ENCODE measurements at places on chromosomes 5 and 9.

- no peak for DNase-seq
Measured at GRCh38 chr9:81497091-81497490, 192.3 kb downstream of the TLE1 start.

GRCh38 chr5:103829585-103829984 lies 267.0 kb upstream of the NUDT12 start:
- no peak for DNase-seq

DNA sequence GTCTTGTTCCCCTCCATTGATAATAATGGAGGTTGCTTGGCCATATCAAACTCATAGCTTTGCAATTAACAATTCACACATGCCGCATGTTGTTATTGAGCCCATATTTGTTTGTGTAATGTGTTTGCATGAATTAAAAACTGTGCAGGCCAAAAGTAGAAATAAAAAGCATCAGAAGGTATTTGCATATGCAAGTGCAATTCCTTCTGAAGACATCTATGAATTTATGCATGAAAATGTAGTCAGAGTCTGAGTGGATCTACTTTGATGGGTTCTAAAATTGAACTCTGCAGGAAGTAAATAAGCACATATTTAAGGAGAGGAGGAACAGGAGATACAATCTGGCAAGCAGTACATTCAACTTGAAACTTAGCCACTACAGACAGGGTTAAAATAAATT lies 1004.6 kb upstream of the WWC1 start:
- no peak for DNase-seq

GRCh38 chr5:116225281-116225922 lies 140.6 kb downstream of the COMMD10 start:
- no peak for DNase-seq

DNA sequence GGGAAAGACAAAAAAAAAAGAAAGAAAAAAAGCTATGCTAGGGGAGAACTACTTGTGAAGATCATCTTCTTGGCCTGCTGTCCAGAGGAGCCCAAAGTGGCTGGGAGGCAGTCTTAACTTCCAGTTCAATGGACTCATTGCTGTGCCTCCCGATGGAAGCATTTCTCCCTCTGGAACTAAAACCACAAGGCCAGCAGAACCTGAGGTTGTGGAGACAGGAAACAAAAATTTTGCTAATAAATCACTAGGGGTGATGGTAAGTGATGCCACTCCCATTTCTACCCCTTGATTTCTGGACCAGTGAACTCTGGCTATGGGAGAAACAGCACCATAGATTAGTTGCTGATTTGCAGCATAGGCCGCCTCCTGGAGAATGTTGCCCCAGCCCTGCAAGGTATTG lies 123.4 kb upstream of the NFIL3 start:
- no peak for DNase-seq

DNA sequence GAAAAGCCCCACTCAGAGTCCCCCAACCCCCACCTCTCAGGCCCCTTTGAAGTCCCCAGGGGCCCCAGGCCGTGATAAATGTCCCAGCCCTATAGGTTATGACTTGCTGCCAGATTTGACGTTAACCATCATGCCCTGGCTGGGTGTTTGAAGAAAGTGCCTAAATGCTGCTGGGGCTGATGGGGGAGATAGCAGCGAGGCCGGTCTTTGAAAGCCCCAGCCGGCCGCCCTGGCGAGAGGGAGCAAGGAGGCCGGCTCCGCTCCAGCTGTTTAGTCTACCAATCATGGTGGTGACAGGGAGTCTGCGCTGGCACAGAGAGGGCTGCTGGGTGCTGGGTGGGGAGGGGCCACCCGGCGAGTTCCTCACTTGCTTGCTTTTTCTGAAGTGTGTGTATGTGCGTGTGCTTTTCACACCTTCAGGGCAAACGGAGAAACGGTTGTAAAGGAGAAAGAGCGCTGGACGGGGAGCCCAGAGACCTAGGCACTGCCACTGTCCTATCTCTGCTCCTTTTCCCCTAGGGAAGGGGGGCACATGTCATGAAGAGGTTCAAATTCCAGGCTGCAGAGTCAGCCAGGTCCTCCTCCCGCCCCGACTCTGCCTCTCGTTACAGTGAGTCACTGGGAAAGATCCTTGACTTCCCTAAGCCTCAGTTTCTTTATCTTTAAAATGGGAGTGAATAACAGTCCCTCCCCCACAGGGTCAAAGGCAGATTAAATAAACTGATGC lies 126.1 kb upstream of the HAND1 start:
- no peak for DNase-seq

DNA sequence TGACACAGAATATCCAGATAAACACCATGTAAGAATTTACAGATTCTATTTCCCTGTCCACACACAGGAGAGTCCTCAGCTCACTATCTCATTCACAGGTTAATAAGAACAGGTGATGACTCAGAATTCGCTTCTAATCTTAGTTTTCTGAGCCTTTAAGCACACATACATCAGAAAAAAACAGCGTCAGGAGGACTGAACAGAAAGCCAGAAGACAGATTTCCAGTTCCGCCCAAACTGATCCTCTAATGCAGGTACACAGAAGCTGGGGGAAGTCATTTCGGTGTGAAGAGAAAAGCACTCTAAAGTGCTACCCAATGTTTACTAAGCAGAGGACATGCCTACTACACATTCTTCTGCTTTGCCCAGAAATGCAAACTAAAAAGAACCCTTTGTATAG lies 1.6 kb downstream of the CEMIP2 start:
- no peak for DNase-seq

- DNase-seq = no peak
Measured at GRCh38 chr5:144742361-144742760, 571.7 kb downstream of the KCTD16 start.

- no peak for DNase-seq
Measured at GRCh38 chr9:127500862-127501261, 49.6 kb downstream of the LRSAM1 start.

DNA sequence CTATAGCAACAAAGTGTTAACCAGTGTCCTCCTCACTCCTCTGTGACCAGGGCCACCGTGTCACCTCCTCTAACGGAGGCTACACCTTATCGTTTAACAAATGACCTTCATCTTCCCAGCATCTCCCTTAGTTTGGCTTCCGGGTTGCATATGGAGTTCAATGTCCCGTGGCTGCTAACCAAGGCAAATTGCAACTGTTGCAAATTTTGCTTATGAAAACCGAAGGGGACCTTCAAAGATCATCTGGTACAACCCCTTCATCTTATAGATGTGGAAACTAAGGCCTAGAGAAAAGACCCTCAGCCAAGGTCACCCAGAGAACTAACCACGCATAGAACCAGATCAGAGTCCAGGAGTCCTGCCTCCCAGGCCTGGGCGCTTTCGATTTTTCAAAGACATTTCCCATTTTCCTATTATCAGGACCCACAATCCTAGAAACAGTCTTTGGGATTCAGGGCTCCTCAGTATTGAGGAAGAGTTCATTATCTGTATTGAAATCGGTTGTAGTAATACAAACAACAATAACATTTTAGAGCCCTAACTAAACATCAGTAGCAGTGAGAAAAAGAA lies 1.4 kb downstream of the PRELID2 start:
- no peak for DNase-seq

GRCh38 chr5:78829811-78830527 lies 155.1 kb downstream of the ARSB start:
- no peak for DNase-seq

- DNase-seq = no peak
Measured at GRCh38 chr5:134508521-134509195, 16.8 kb upstream of the JADE2 start.

DNA sequence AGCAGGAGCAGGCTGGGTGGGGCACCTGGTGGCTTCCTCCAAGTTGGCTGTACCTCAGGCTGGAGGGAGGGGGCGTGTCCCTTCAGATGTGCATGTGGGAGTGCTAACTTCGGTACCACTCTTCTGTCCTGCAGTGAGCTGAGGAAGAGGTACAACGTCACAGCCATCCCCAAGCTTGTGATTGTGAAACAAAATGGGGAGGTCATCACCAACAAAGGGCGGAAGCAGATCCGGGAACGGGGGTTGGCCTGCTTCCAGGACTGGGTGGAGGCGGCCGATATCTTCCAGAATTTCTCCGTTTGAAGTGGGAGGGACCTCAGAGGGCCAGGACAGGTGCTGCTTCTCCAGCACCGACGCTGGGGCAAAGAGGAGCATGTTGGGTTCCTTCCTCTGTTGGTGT lies 9.3 kb downstream of the NXNL2 start:
- no peak for DNase-seq

DNA sequence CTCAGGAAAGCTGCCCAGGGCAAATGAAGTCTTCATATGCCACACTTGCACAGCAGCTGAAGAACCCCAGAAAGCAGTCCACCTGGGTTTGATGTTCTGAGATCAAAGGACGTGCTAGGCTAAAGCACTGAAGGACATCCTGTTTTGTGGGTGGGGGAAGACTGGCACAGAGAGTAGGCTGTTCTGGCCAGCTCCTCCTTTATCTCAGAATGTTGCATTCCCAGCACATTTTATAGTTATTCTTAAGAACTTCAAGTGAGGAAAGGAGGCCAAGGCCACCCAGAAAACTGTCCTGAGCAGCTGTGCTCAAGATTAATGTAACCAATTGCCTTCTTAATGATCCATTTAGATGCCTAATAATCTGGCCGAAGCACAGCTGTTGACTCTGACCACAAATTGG lies 10.9 kb downstream of the SHOC1 start:
- DNase-seq = no peak

GRCh38 chr9:29575219-29575618 lies 2001.9 kb upstream of the C9orf72 start:
- DNase-seq = no peak

GRCh38 chr5:10109299-10109698 lies 140.4 kb downstream of the ATPSCKMT start:
- no peak for DNase-seq

GRCh38 chr9:137116027-137116507 lies 1.5 kb upstream of the DPP7 start:
- no peak for DNase-seq

- DNase-seq = no peak
Measured at GRCh38 chr9:134331186-134332025, 5.2 kb downstream of the RXRA start.

GRCh38 chr5:1090538-1090937 lies 21.3 kb downstream of the SLC12A7 start:
- DNase-seq = no peak

- no peak for DNase-seq
Measured at GRCh38 chr5:124061663-124062062, 549.7 kb downstream of the CSNK1G3 start.

DNA sequence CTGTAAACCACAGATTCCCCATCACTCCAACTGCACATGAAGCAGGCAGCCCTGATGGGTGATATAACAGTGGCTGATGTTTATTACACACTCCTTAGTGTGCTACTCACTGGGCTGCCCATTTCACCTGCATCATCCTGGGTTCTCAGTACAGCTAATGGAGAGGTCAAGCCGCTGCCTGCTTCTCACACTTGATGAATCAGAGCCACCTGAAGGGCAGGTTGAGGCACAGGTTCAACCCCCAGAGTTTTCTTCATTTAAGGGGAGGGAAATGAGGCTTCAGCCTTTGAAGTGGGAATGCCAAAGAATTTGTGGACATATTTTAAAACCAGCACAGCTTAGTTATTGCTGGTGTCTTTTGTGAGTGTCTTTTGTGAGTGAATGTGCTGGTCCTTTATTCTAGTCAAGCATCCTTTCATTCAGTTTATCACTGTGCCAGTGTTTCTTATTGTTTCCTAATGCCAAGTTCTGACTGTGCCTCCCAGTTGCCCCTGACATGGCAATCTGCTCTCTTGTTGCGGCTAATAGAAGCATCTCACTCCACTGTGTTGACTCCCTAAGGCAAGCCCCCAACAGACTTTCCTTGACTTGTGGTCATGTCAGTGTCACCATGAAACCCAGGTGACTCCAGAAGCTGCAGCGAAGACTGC lies 109.2 kb downstream of the FBXL7 start:
- DNase-seq = no peak

DNA sequence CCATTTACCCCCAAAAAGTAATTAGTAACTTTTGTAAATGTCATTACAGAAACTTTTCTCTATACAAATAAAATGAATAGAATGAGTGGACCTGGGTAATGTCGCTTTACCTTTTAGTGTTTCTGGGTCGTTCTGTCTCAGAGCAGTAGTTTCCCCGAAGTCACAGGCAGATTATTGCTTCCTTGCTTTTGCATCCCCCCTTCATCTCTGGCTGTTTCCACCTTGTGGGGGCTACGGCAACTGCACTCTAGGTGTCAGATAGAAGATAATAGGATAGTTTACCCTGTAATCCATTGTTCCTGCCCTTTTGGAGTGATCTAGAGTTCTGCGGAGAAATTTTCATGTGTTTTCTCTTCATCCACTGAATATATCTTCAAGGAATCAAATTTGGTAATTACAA lies 68.7 kb downstream of the PRR16 start:
- no peak for DNase-seq

- DNase-seq = no peak
Measured at GRCh38 chr5:59416451-59416850, 477.1 kb downstream of the PDE4D start.

GRCh38 chr9:111360881-111361280 lies 30.9 kb upstream of the OR2K2 start:
- DNase-seq = no peak

- DNase-seq = no peak
Measured at GRCh38 chr9:95045751-95046150, 271.8 kb downstream of the FANCC start.

DNA sequence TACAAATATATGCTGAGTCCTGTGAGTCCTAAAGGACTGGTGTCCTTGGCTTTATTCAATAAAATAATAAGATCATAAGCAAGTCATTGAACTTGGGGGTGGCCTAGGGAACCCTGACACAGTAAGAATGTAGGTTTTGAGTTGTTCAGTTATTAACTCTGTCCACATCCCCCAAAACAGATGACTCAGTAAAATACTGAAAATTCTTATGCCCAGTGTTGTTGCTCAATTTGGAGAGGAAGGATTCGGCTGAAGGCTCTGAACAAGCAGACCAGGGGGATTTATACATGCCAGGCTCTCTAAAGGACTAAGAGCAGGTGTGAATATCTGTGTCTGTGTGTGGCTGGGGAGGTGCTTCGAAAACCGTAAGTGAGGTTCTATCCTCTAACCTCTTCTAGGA lies 173.7 kb downstream of the RMI1 start:
- DNase-seq = no peak

DNA sequence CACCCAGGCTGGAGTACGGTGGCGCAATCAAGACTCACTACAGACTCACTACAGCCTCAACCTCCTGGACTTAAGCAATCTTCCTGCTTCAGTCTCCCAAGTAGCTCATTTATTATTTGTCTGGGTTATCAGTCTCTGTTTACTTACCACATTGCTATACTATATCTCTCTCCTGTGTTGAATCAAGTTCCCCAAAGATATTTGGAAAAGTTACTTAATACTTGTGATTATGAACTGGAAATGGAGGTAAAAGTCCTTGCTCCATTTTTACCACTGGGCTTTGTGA lies 55.6 kb downstream of the ANGPTL2 start:
- DNase-seq = no peak

All from stimulated activated CD8-positive, alpha-beta memory T cell treated with anti-CD3 and anti-CD28 coated beads, Interleukin-7, amount 100 ng/mL, for 1 hour (primary cell).